Daoy (cell line): ENCODE measurements at places on chromosomes 12 and 14. TPM values are rescaled to one million over a fixed set of nuclear protein-coding genes. Genes with fewer than 3 reads are reported as not detected.

CKAP4 gene
- total RNA-seq = 90.9 and 101 TPM in 2 replicates

TDRD9 gene
- total RNA-seq = not detected in 2 replicates

WNT1 gene
- total RNA-seq = not detected in 2 replicates

BMP4 gene
- 8.0 and 9.5 TPM in 2 replicates for total RNA-seq

C12orf60 gene
- total RNA-seq = 1.5 and 4.5 TPM in 2 replicates

PWP1 gene
- total RNA-seq = 142 and 255 TPM in 2 replicates

HOXC9 gene
- total RNA-seq = 7.3 and 12.6 TPM in 2 replicates

PRKD1 gene
- 2.9 and 3.3 TPM in 2 replicates for total RNA-seq

SMCO2 gene
- total RNA-seq = not detected in 2 replicates

SLC6A15 gene
- 12.5 and 13.6 TPM in 2 replicates for total RNA-seq

KRT80 gene
- total RNA-seq = 4.4 and 5.5 TPM in 2 replicates

RTN1 gene
- 2.4 and 5.3 TPM in 2 replicates for total RNA-seq

SMIM41 gene
- total RNA-seq = not detected in 2 replicates

GPR137C gene
- 2.2 and 5.8 TPM in 2 replicates for total RNA-seq

KRT82 gene
- total RNA-seq = not detected in 2 replicates

DPPA3 gene
- not detected in 2 replicates for total RNA-seq

TAS2R19 gene
- 9.0 TPM in 1 of 2 replicates, not detected in the other for total RNA-seq

JPH4 gene
- total RNA-seq = 0.29 TPM in 1 of 2 replicates, not detected in the other

CPM gene
- 4.2 and 27.0 TPM in 2 replicates for total RNA-seq

DNAI7 gene
- 0.11 and 0.33 TPM in 2 replicates for total RNA-seq

MUCL1 gene
- not detected in 2 replicates for total RNA-seq

DICER1 gene
- 31.6 and 35.0 TPM in 2 replicates for total RNA-seq

STYK1 gene
- 0.17 and 1.0 TPM in 2 replicates for total RNA-seq

TCL1A gene
- 5.5 and 12.2 TPM in 2 replicates for total RNA-seq

KIF26A gene
- 1.7 and 1.8 TPM in 2 replicates for total RNA-seq

AQP6 gene
- total RNA-seq = 0.11 TPM in 1 of 2 replicates, not detected in the other

TCTN1 gene
- total RNA-seq = 8.8 and 23.0 TPM in 2 replicates

PTCSC3 gene
- total RNA-seq = not detected in 2 replicates

RNASE13 gene
- total RNA-seq = not detected in 2 replicates

RPS6KL1 gene
- 6.6 and 9.8 TPM in 2 replicates for total RNA-seq

WNK1 gene
- total RNA-seq = 24.8 and 27.0 TPM in 2 replicates

ACOT6 gene
- total RNA-seq = not detected in 2 replicates

FUT8 gene
- 90.6 and 103 TPM in 2 replicates for total RNA-seq

CCDC197 gene
- not detected in 2 replicates for total RNA-seq

A2ML1 gene
- total RNA-seq = not detected in 2 replicates
